Mammary epithelial cell (primary cell): ENCODE measurements at places on chromosomes 12 and 14. TPM values are rescaled to one million over a fixed set of nuclear protein-coding genes. Genes with fewer than 3 reads are reported as not detected.

LAG3 gene
- 0.67 TPM for total RNA-seq

KRT82 gene
- not detected in 2 replicates for total RNA-seq

SMOC1 gene
- 24.9 and 44.9 TPM in 2 replicates for total RNA-seq

NAV3 gene
- 2.8 TPM for total RNA-seq

C14orf132 gene
- 2.5 and 3.2 TPM in 2 replicates for total RNA-seq

CPNE6 gene
- not detected in 2 replicates for total RNA-seq

KRT72 gene
- not detected for total RNA-seq
